Mesothelial cell of epicardium (in vitro differentiated cells): ENCODE measurements at places on chromosomes 11 and 22. TPM values are rescaled to one million over a fixed set of nuclear protein-coding genes. Genes with fewer than 3 reads are reported as not detected.

GRCh38 chr11:57638811-57639320 lies 10.8 kb downstream of the YPEL4 start:
- no peak for DNase-seq

The SAA1 gene
- total RNA-seq = not detected in 3 replicates

DNA sequence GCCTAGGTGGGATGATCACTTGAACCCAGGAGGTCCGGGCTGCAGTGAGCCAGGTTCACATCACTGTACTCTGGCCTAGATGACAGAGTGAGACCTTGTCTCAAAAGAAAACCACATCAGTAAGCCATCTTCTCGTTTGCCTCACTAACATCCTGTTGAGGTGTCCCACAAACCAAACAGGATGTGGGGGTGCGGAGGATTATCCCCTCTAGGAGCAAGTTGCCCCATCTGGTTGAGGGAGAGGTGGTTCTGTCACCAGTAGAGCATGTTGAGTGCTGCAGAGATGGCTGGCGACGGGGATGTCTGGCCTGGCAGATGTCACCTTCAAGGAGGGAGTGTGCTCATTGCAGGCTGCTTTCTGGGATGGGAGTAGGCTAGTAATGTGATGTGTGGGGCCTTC lies 72.4 kb downstream of the ZNRF3 start:
- DNase-seq = no peak

DNA sequence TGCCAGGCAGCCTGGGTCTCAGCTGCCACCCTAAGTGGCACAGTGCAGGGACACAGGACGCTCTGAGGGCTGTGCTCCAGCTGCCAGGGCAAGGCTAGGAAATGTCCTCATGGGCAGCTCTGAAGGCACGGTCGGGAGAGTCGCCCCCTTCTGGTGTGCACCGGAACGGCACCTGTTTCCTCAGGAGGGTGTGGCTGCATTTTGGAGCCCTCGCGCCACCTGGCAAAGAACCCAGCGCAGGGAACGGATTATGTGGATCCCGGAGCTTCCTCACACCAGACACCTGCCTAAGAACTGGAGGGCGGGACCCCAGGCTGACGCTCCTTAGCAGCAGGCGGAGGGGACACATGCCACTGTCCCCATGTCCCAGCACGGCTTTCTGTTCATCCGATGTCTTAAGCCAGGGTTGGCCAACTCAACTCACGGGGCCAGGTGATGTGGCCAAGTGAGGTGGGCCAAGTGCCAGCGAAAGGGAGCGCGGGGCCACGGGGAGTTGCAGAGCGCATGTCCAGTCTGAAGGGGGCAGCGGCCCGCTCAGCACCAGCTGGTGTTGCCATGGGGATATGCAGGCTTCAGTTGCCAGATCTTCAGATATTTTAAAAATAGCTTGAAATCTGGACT lies 5.1 kb upstream of the SLC22A8 start:
- DNase-seq = no peak

- no peak for DNase-seq
Observed at GRCh38 chr11:87779276-87780067, 395.8 kb downstream of the RAB38 start.

The CELSR1 gene
- total RNA-seq = 17.8 to 18.8 TPM (median 18.4 TPM) in 3 replicates

DNA sequence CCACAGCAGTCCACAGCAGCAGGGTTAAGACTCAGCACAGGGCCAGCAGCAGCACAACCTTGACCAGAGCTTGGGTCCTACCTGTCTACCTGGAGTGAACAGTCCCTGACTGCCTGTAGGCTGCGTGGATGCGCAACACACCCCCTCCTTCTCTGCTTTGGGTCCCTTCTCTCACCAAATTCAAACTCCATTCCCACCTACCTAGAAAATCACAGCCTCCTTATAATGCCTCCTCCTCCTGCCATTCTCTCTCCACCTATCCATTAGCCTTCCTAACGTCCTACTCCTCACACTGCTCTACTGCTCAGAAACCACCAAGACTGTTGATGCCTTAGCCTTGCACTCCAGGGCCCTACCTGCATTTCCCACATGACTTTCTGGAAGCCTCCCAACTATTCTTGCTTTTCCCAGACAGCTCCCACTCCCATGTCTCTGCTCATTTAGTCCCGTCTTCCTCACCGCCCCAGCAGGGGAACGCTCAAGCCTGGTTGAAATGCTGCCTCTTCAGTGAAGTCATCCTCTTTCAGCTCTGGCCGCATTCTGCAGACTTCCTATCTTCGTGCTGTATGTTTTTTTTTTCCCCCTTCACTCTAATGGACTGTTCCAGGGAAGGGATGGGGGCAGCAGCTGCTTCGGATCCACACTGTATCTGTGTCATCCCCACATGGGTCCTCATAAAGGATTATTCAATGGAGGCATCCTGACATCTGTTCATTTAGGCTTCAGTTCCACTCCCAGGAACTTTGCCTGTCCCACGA lies 3.3 kb downstream of the IL18BP start:
- no peak for DNase-seq

DNA sequence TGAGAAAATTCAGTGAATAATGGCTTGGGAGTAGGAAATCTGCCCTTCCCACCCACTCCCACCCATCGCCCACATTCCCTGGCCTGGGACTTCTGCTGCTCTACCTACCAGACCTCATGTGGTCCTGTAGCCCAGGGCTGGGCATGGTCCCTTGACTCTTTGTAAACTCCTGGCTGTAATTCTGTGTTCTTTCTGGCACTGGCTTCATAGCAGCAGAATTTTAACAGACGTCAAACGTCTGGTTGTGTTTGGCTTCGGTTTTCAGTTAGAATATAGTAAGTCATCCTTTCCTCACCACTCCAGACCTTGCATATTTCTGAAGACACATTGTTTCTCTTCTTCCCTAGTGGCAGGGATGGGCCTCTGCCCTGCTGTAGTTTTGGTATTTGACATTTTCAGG lies 210.6 kb downstream of the CSNK2A3 start:
- no peak for DNase-seq

- DNase-seq = no peak
Observed at GRCh38 chr11:251550-251949, 14.8 kb downstream of the PSMD13 start.
